A549 treated with Mapracorat at 1 μM for 4 hours (cell line): ENCODE measurements at places on chromosomes 6 and 20. TPM values are rescaled to one million over a fixed set of nuclear protein-coding genes. Genes with fewer than 3 reads are reported as not detected.

Gene CCNC
- 24.8 to 36.6 TPM (median 31.3 TPM) in 5 replicates for total RNA-seq

Gene TUBB1
- not detected in 5 replicates for total RNA-seq

Gene APCDD1L
- 0.05 to 0.08 TPM (median 0.07 TPM) in 3 of 5 replicates, not detected in the others for total RNA-seq

Gene CLDN20
- total RNA-seq: not detected in 5 replicates

Gene LRRC73
- total RNA-seq: 0.46 to 1.3 TPM (median 1.1 TPM) in 5 replicates

Gene FAM217A
- total RNA-seq: not detected in 5 replicates

Gene CYB5R4
- total RNA-seq: 19.0 to 25.9 TPM (median 22.8 TPM) in 5 replicates

Gene TPBG
- 32.0 to 39.6 TPM (median 37.7 TPM) in 5 replicates for total RNA-seq

Gene ADTRP
- total RNA-seq: 0.19 to 1.1 TPM (median 0.24 TPM) in 5 replicates

Gene CASS4
- total RNA-seq: 0.05 to 0.06 TPM in 2 of 5 replicates, not detected in the others

Gene CRIP3
- 0.39 to 0.51 TPM (median 0.43 TPM) in 5 replicates for total RNA-seq

Gene ABHD16B
- total RNA-seq: not detected in 5 replicates

Gene ECT2L
- not detected in 5 replicates for total RNA-seq

Gene CPNE5
- 0.06 to 0.20 TPM (median 0.12 TPM) in 5 replicates for total RNA-seq

Gene PRND
- not detected in 5 replicates for total RNA-seq

Gene GSTA2
- total RNA-seq: not detected in 5 replicates

Gene MUCL3
- 0.08 to 0.20 TPM (median 0.12 TPM) in 5 replicates for total RNA-seq

Gene TXLNB
- total RNA-seq: not detected in 5 replicates

Gene STX11
- total RNA-seq: 2.2 to 2.9 TPM (median 2.5 TPM) in 5 replicates

Gene PDCD2
- total RNA-seq: 48.7 to 53.4 TPM (median 50.2 TPM) in 5 replicates

Gene CFAP206
- 0.42 to 0.99 TPM (median 0.60 TPM) in 5 replicates for total RNA-seq

Gene DEF6
- total RNA-seq: 0.10 to 0.19 TPM in 2 of 5 replicates, not detected in the others

Gene JPH2
- total RNA-seq: 4.6 to 5.7 TPM (median 4.9 TPM) in 5 replicates

Gene FAM83C
- 0.05 to 0.12 TPM (median 0.07 TPM) in 5 replicates for total RNA-seq

Gene PACSIN1
- 0.04 to 0.07 TPM (median 0.05 TPM) in 4 of 5 replicates, not detected in the other for total RNA-seq

Gene MAPK13
- 0.28 to 1.00 TPM (median 0.74 TPM) in 5 replicates for total RNA-seq

Gene MEP1A
- total RNA-seq: not detected in 5 replicates

Gene OPRM1
- total RNA-seq: not detected in 5 replicates

Gene PAX1
- total RNA-seq: 0.06 TPM in 1 of 5 replicates, not detected in the others

Gene CRISP2
- not detected in 5 replicates for total RNA-seq

Gene ERVFRD-1
- not detected in 5 replicates for total RNA-seq

Gene CCN6
- not detected in 5 replicates for total RNA-seq

Gene HTR1E
- not detected in 5 replicates for total RNA-seq

Gene SOX4
- total RNA-seq: 8.1 to 11.1 TPM (median 9.8 TPM) in 5 replicates

Gene PRR18
- total RNA-seq: 0.06 to 0.39 TPM (median 0.18 TPM) in 4 of 5 replicates, not detected in the other

Gene SLA2
- total RNA-seq: 0.05 to 0.12 TPM (median 0.08 TPM) in 5 replicates

Gene GPX5
- not detected in 5 replicates for total RNA-seq

Gene TSPO2
- total RNA-seq: not detected in 5 replicates

Gene SYNE1
- total RNA-seq: 20.2 to 27.3 TPM (median 21.6 TPM) in 5 replicates

Gene ENPP1
- total RNA-seq: 1.1 to 1.5 TPM (median 1.4 TPM) in 5 replicates

Gene TFAP2C
- total RNA-seq: 13.1 to 15.0 TPM (median 13.5 TPM) in 5 replicates

Gene CST2
- 0.27 to 0.85 TPM (median 0.43 TPM) in 5 replicates for total RNA-seq

Gene ITPR3
- 33.0 to 50.7 TPM (median 44.5 TPM) in 5 replicates for total RNA-seq

Gene GNMT
- total RNA-seq: 0.22 to 0.30 TPM in 2 of 5 replicates, not detected in the others
